ENCODE measurements at places on chromosomes 11 and 22.

DNA sequence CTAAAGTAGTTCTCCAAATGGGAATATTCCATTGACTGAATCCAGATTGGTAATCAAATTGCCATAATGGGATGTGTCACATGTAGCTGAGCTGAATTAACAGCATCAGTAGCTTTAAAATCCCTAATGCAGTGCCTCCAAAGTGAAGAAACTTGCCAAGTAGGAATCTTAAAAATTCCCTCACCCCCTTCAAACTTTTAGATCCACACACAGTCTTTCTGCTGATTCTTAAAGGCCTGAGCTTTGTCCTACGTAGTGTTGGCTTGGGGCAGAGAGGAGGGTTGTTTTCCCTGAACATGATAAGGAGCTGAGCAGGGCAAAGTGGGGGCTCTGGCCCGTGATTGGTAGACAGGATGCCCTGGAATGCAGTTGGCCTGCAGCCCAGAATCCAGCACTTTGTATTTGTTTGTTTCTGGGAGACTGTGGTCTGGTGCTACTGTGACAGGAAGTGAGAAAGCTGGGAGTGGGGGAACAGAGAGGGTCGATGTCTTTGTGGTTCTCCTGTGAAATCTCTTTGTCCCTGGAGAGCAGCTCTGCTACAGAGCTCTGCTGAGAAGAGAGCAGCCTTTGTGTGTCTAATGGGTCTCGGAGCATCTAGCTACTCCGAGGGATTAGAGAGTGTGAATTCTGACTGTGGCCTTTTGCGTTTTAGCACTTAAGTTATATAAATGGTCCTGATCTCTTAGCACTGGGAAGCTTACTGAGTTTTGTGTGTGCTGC is 16.9 kb downstream of the CTNND1 start:
- DNase-seq, result peak; percentile 98

DNA sequence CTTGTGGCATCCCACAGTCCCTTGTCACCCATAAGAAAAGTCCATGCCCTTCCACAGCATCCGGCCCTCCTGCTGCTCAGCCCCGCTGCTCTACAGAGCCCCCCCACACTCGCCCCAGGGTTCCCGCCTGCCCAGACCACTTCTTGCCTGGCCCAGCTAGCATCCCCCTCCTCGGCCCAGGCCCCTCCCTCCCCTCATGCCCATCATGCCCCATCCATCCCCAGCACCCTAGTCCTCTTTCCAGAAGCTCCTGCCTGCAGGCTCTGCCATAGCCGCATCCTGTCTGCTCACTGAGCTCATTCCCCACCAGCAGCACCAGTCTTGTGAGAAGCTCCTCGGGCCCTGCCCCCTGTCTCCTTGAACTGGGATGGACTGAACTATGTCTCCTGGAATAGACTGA is 54.4 kb downstream of the LINC01488 start:
- DNase-seq, result no peak

GRCh38 chr11:10550503-10551289 is 9.7 kb upstream of the RNF141 start:
- peak; percentile 65 for DNase-seq

GRCh38 chr11:13713982-13714381 is 45.5 kb downstream of the FAR1 start:
- no peak for DNase-seq

- no peak for DNase-seq
Observed at GRCh38 chr11:11501546-11502262, 120.1 kb downstream of the GALNT18 start.

- DNase-seq, result peak; percentile 49
Observed at GRCh38 chr11:63888170-63889086, 28.5 kb downstream of the RCOR2 start.

- DNase-seq, result peak; percentile 22
Observed at GRCh38 chr11:71139516-71140205, 112.7 kb downstream of the SHANK2 start.

DNA sequence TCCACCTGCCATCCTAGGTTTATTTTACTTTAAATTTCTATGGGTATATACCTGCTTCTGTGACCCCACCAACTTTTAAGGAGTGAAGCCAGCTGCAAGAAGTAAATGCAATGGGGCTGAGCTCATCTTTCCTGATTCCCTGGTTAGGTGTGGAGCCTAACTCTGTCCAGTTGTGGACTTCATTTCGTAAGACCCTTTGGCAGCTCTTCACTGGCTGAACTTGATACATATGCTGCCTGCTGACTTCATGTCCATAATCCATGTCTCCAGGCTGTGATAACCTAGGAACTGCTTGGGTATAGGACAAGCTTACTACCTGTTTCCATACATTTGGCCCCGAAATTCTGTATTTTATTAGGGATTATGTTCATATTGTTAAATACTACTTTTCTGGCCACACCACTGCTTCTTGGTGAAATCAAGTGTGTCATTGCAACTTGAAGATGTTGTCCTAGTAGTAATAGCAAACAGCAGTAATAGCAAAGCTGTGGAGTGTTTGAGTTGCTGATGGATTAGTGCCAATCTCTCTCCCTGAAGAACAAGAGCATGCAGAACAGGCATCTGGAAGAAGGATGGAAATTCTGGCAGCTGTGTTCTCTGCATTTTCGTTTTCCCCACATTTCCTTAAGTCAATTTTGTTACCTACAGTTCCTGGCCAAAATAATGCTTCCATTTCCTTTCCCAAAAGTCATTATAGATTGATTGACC is 31.2 kb downstream of the LDLRAD3 start:
- no peak for DNase-seq

GRCh38 chr11:2304506-2305139 is 2.8 kb downstream of the TSPAN32 start:
- DNase-seq, result no peak

DNA sequence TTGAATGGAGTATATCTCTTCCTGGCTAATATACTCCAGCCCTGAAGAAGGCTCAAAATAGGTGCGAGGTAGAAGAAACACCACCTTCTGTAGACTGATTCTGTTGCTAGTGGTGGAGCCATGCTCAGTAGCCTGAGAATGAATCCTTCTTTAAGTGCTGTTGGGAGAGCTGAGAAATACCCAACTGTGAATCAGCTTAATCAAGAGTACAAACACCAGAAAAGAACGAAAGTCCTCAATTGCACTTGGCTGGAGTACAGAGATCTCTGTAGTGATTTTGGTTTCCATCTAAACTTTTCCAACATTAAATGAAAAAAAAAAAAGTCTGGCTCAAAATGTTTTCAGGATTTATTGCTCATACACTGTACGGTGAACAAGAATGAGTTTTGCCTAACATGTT is 619.1 kb downstream of the METTL15 start:
- DNase-seq, result peak; percentile 28

DNA sequence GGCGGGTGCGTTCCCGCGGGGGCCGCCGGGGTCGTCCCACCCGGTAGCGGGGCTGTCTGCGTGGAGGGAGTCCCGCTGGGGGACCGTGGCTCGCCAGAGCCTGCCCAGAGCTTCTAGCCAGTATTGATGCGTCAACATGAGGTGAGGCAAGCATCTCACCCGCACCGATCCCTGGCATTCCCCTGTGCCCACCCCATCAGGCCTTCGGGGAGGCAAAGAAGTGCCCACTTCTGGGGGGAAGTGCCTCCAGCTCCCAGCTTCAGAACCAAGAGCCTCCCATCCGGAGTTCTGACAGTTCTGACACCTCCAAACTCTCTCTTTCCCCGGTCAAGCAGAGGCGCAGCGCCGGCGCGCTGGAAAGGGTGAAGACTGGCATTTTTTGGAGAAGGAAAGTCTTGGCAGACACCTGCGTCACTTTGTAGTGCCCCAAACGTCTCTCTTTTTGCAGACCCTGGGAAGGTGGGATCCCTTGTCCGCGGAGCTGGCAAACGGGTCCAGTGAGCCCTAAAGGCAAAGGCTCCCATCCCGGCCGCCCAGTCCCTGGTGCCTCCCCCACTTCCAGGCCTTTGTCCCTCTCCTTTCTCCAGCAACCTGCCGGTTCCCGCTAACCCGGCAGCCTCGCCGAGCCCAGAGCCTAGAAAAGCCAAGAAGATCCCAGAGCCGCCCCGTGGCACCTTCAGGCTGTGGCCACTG is 3.2 kb upstream of the PAX6 start:
- DNase-seq, result no peak

- DNase-seq, result no peak
Observed at GRCh38 chr22:46508491-46508999, 28.9 kb downstream of the CELSR1 start.

DNA sequence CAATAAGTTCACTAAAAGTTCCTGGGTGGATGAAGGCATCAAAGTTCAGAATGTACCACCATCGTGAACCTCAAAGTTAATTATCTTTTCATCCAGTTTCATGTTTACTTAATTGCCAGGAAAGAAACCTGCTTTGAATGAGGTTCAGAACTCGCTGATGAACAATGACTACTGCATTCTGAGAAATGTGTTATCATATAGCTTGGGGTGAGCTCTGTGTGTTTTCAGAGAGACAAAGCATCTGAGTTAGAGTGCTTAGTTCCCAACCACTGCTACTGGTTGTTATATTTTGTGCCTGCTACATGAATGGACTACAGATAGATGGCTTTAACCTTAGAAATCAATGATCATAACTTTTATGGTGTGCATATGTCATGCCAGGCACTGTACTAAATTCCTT is 1131.0 kb downstream of the DLG2 start:
- DNase-seq, result no peak

- peak; percentile 43 for DNase-seq
Observed at GRCh38 chr22:40491990-40492631, 121.7 kb downstream of the SGSM3 start.

DNA sequence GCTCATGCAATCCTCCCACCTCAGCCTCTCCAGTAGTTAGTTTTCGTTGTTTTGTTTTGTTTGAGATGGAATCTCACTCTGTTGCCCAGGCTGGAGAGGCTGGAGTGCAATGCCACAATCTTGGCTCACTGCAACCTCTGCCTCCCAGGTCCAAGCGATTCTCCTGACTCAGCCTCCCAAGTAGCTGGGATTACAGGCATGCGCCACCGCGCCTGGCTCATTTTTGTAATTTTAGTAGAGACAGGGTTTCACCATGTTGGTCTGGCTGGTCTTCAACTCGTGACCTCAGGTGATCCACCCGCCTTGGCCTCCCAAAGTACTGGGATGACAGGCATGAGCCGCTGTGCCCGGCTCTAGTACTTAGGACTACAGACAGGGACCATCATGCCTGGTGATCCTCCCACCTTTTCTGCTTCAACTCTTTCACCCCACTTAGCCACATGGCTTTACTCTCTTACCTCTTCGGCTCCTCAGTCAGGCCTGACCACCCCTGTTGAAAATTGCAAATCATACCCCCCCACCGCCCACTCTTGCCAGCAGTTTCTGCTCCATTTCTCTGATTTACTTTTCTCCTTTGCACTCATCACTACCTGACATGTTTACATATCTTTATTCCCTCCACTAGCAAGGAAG is 157.1 kb upstream of the GRK3 start:
- no peak for DNase-seq

DNA sequence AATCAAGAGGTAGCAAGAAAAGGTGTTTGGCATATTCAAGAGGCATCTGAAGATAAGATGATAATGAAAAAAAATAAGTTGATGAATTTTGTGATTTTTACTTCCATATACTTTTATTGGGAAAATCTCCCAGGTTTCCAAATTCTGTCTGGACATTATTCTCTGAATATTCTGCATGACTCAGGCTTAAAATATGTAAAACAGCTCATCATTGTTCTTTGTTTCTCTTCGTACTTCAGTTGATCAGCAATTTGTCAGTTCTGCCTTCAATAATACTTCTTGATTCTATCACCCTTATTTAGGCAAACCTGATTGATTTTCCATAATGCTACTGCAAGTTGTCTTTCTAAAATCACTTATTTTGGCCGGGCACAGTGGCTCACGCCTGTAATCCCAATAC is 30.2 kb downstream of the GTF2H1 start:
- peak; percentile 13 for DNase-seq

DNA sequence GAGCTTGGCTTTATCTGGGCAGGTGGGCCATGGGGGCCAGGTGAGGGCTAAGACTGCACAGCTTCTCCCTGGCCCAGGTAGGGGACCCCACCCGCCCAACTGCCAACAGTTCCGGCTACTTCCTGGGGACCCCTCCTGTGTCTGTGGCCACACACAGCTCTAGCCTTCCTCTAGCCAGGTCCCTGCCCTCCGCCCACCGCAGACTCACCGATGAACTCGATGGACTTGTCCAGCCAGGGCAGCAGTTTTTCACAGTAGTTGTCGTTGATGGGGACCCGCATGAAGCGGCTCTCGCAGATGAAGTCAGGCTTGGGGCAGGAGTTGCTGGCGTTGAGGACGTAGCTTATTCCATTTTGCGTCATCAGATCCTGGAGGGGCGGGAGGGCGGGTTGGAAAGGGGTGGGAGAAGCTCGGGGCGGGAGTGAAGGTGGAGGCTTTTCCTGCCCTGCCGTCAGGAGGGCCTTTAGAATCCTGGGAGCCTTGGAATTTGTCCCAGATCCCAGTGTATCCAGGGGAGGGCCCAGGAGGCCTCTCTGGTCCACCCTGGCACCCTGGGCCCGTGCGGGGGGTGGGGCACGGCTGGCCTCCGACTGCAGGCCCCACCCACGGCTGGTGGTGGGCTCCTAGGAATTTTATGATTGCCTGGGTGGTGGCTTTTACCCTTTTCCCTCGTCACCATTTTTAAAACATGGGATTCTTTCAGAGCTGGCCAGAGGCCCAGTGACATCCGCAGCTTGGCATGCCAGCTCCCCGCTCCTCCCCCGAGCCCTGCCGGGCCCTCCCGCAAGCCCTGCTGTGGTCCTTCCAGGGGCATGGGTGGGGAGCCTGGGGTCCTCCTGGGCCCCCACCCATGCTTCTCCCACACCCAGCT is 13.9 kb downstream of the DUSP8 start:
- DNase-seq, result peak; percentile 70

DNA sequence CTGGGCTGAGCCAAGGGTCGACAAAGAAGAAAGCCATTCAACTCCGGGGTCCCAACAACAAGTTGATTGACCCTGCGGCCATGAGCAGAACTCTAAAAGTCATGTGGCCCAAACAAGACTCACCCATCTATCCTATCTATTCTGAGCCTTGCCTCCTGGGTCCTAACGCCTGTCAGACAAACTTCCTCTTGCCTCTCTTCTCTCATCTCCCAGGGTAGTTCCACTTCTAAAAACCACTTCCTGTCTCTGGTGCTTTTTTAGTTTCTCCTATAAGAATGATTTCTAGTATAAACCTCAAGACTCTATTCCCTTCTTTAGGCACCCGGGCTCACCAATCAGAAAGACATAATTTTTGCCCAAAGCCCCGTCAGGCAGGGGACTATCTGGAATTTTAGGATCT is 530.2 kb downstream of the DLG2 start:
- DNase-seq, result no peak

DNA sequence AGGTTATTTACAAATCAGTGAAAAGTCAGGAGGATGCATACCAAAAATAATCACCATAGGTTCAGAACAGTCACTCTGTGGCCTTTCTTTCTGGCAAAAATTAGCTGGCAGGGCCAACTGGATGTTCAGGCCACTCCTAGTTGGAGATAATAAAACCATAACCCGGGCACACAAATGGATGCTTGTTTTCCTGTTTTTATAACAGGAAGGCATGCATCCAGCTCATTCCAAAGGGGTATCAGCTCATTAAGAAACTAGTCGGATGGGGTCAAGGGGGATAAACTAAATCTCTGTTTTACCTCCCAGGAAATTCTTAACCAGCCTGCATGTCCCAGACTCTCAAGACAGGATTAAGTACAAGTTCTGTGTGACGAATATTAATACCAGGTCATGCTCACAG is 81.0 kb downstream of the FBXO7 start:
- DNase-seq, result no peak
